Adrenal gland (tissue), 19 donors: ENCODE measurements at places on chromosomes 5 and 9. TPM values are rescaled to one million over a fixed set of nuclear protein-coding genes. Genes with fewer than 3 reads are reported as not detected.

Gene CRB2
- 0.13 TPM for polyA plus RNA-seq

Gene LMNB1
- 0.97 TPM for polyA plus RNA-seq

Gene CD14
- 252 TPM for polyA plus RNA-seq

Gene TAF11L10
- polyA plus RNA-seq: not detected

Gene CNTRL
- polyA plus RNA-seq: 8.8 TPM

Gene LIFR
- polyA plus RNA-seq: 10.2 TPM

Gene SLC31A1
- polyA plus RNA-seq: 105 TPM

Gene OR1Q1
- polyA plus RNA-seq: not detected

Gene STC2
- 0.88 TPM for polyA plus RNA-seq
